ENCODE measurements at places on chromosomes 7 and 10.

GRCh38 chr10:110803239-110803749 lies 68.4 kb upstream of the PDCD4 start:
- no peak for DNase-seq

GRCh38 chr7:272108-272615 lies 17.8 kb upstream of the FOXL3 start:
- DNase-seq = no peak

- no peak for DNase-seq
Observed at GRCh38 chr10:78808736-78809367, 259.9 kb upstream of the ZMIZ1 start.

GRCh38 chr10:95792874-95793285 lies 36.9 kb downstream of the ENTPD1 start:
- no peak for DNase-seq

GRCh38 chr10:44929356-44930255 lies 18.5 kb downstream of the TMEM72 start:
- no peak for DNase-seq

GRCh38 chr7:113912876-113913275 lies 5.9 kb downstream of the PPP1R3A start:
- no peak for DNase-seq

DNA sequence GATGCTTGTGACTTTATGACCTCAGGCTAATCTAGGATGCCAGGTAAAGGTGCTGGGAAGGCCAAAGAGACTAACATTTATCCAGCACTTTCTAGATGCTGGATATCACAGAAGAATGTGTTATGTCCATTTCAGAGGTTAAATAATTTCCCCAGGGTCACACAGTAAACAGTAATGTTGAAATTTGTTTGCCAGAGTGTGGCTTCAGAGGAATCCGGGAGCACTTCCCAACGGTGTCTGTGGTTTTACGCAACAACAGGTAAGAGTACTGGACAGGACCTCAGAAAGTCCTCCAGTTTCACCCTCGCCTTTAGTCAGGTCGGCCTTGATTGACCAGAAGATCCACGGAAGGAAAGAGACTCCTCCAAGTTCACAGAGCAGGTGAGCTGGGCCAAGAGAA lies 1.7 kb downstream of the SHTN1 start:
- DNase-seq = no peak

- no peak for DNase-seq
Observed at GRCh38 chr7:52540041-52540440, 495.4 kb upstream of the POM121L12 start.

- no peak for DNase-seq
Observed at GRCh38 chr10:36675458-36675880, 449.9 kb upstream of the ANKRD30A start.
